ENCODE measurements at places on chromosomes 11 and 22.

- no peak for DNase-seq
Observed at GRCh38 chr11:33064033-33064825, 24.9 kb downstream of the TCP11L1 start.

- no peak for DNase-seq
Observed at GRCh38 chr22:46484861-46485595, 52.4 kb downstream of the CELSR1 start.

GRCh38 chr11:75229466-75229865, 11.1 kb upstream of the TPBGL start:
- no peak for DNase-seq

GRCh38 chr22:26534874-26535602, 22.8 kb upstream of the TFIP11 start:
- DNase-seq, result no peak

DNA sequence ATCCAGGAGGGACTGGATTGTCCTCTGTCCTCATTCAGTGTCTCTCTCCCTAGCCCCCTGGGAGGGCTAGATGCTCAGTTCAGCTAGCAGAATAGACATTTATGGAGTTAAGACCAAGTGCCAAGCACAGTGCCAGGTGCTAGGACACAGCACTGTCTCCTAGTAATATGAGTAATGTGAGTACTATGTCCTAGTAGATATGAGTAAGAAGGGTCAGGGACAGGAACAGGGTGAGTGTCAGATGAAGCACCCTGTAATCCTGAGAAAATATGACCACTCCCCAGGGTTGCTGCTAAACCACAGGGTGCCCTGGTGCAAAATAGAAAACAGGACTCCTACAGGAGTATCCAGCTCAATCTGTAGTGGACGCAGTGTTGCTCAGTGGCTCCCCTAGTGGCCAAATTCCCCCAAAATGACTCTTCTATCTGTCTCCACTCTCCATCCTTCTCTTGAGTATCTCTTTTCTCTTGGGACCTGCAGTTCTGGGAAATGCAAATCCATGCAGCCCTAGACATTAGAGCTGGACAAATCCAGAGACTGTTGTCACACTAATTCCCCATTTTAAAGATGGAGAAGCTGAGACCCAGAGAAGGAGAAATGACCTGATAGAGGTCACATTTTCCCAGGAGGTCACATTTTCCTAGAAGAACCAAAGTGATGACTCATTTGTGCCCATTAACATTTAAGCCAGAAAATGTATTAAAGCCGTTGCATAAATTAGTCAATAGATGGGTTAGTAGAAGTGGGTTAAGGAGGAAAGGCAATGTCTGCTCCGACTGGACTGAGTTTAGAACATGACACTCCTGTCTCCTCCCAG, 214.3 kb downstream of the NXPE2 start:
- no peak for DNase-seq

DNA sequence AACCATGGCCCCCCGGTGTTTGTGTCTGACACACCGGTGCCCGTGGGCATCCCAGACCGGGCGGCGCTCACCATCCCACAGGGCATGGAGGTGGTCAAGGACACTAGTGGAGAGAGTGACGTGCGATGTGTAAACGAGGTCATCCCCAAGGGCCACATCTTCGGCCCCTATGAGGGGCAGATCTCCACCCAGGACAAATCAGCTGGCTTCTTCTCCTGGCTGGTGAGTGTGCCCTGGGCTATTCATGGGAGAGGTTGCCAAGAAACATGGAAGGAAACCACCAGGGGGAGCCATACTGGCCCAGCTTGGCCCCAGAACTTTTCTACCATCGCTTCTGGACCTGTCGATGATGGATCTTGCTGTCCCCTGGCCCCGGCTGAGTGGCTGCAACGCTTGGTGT, 36.5 kb downstream of the PRDM11 start:
- DNase-seq, result no peak

DNA sequence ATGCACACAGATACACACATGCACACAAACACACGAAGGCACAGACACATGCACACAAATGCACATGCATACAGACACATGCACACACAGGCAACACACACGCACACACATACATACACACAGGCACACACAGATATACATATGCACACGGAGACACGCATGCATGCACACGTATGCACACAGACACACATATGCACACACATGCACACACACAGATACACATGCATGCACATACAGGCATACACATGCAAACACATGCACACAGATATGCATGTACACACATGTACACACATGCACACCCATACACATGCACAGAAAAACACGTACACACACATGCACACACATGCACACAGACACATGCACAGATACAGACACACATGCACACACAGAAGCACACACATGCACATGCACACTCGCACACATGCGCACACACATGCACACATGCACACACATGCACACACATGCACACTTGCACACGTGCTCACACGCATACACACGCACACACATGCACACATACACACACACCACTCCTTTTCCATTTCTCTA, 70.8 kb upstream of the ALDH3B2 start:
- DNase-seq, result no peak

- no peak for DNase-seq
Observed at GRCh38 chr11:36167073-36167472, 122.2 kb downstream of the COMMD9 start.

DNA sequence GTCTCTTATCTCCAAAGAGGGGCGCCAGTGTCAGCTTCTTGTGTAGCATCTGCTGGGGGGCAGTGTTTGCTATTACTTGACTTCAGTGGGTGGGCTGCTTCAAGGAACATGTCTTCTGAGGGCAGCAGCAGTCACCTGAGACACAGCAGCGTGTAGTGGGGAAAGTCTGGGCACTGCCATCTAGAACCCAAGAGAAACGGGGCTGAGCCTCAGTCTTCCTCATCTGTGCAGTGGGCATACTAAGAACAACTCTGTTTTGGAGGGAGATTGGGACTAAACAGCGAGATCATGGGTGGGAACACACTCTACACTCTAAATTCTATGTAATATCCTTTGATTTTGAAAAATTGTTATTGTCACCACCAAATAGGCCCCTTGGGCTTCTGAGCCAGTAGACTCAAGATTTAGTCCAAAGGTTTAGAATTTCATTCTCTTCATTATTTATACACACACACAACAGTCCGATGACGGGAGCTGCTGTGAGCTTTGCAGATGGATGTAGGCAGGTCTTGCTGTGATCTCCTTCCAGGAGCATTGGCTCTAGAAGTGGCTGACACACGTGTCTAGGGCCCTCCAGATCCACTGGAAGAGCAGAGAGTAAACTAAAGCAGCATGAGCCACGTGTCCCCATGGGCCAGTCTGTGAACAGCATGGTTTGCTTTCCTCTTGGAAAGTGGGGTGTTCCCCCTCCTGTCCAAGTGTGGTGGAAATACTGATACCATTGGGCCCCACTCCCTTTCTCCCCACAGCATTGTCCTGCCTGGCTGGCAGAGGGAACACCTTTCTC, 51.8 kb downstream of the TRAF6 start:
- no peak for DNase-seq

DNA sequence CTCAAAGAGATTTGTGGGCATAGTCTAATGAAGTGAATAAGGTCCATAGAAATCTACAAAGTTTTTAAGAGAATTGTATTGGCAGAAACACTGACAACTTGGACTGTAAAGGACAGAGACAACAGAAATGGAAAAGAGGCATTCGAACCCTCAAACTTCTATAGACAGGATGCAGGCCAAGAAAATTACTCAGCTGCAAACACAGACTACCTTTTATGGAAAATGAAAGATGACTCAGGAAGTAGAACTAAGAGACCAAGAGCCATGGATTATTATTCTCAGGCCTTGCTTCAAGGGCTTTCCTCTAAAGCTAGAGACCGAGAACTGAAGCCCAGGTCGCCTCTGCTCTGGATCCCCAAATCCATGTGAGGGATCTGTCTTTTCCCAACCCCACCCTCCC, 3.8 kb upstream of the PELI3 start:
- DNase-seq, result no peak

DNA sequence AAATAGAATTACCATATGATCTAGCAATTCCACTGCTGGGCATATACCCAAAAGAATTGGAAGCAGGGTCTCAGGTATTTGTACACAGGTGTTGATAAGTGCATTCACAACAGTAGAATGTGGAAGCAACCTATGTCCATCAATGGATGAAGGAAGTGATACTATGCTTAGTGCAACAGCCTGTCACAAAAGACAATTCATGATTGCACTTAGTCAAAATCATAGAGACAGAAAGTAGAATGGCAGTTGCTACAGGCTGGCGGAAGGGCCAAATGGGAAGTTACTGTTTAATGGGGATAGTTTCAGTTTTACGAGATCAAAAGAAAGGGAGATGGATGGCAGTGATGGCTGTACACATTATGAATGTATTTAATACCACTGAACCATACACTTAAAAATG, 42.0 kb downstream of the SGSM3 start:
- no peak for DNase-seq

DNA sequence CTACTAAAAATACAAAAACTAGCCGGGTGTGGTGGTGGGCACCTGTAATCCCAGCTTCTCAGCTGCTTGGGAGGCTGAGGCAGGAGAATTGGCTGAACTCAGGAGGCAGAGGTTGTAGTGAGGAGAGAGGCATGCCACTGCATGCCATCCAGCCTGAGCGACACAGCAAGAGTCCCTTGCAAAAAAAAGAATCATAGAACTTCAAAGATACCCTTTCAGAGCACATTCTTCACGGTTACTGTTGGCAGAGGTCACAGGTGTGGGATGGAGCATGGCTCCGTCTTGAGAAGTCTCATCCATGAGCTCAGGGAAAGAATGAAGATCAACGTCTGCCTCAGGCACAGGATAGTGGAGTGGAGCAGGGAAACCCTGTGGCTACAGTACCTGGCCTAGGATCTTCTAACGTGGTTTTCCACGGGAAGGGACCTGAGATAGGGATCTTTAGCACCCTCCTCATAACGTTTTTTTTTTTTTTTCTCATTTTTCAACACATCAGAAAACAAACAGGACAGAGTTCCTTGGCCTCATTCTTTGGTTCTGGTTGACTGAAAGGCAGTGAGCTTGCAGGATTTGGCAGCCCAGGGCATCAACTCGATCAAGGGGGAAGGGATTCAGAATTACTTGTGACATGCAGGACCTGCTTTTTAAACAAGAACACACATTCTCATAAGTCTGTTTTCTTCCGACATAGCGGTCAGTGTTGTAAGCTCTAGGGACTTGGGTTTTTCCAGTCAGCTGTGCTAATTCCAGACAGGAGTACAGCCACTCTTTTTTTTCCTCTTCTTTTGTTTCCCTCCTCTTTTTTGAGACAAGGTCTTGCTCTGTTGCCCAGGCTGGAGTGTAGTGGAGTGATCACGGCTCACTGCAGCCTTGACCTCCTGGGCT, 22.8 kb downstream of the F2 start:
- DNase-seq, result no peak

GRCh38 chr22:43488031-43488866, 76.4 kb downstream of the MPPED1 start:
- no peak for DNase-seq

DNA sequence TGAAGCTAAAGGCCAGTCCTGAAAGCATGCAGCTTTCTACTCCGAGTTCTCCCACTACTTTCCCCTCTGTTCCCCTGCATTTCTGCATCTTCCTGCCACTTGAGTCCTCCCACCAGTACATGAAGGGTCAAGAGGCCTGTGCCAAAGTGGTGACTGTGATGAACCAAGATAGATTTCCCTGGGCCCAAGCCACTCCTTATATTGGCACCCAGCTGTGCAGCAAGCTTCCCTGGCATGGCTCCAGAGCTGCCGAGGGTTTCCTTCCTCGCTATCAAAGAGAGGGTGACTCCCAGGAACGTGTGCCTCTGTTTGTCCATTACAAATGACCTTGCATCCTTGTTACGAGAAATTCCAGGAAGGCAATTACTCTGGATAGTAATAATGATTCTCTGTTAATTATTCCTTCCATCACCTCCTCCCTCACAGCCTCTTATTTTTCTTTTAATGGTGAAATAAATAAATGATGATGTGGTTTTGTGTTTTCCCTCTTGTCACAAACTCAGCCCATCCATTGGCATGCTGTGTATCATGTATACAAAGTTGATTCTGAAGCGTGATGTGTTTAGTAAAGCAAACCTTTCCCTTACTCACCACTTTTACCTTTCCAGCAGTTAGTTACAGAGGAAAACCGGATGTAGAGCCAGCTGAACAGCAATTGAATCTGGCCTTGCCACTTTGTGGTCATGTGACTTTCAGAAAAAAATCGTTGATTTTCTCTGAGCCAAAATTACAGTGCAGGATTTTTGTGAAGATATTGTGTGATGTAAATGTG, 8.3 kb downstream of the SRSF8 start:
- DNase-seq, result no peak

DNA sequence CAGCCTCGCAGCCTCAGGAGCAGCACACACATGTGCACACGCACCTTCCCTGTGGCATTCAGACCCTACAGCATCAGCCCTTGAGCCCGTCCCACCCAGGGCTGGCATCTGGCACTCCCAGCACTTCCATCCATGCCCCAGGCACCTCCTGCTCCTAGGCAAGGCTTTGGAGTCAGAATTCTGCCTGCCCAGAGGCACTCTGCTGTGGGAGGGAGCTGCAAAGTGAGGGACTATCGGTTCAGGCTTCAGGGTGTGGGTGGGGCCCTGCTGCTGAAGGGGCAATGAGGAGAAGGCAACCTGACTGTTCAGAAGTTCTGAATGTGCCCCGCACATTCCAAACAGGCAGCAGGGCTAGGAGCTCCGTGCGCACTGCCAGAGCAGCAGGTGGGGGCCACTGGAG, 39.7 kb downstream of the NECTIN1 start:
- no peak for DNase-seq

DNA sequence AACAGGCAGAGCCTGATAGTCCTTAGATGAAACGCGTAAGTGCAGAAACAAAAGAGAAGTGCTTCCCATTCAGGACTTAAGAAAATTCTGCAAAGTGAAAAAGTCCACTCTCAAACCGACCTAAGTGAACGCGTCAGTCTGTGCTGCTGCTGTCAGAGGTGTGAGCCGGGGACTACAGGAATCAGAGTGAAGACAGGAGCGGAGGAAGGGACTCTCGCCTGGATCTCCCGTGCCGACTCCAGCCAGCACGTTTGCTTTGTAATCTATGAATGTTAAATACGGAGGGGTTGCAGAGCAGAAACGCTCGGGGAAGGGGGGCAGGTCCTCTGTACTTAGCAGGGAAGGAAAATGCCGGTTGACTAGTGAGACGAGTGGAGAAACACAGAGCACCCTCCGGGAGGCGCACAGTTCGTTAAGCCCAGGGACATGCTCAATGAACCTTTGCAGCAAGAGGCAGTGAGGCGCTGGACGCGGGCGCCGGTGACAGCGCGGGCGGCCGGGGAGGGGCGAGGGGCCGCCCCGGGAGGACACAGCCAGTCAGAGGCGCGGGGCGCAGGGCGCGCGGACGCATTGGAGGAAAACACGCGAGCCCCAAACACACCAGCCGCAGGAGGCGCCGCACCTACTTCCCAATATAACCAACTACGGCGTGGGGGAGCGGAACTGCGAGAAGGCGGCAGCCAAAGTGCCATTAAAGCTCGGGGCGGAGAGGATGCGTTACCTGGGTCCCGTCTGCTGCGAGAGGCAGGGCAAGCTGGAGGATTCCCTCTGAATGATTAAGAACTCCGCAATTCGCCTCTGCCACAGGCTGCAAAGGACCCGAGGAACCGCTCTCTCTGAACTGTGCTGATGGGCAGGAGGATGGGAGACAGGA, at the start of gene CNTN5:
CNTN5 (plus strand) TSS at position 598 of the 874 bp plus-strand sequence.
- peak; percentile 2 for DNase-seq

GRCh38 chr22:24423519-24424000, 3.8 kb upstream of the ADORA2A start:
- peak; percentile 59 for DNase-seq
